ENCODE measurements at places on chromosomes 3 and 15.

DNA sequence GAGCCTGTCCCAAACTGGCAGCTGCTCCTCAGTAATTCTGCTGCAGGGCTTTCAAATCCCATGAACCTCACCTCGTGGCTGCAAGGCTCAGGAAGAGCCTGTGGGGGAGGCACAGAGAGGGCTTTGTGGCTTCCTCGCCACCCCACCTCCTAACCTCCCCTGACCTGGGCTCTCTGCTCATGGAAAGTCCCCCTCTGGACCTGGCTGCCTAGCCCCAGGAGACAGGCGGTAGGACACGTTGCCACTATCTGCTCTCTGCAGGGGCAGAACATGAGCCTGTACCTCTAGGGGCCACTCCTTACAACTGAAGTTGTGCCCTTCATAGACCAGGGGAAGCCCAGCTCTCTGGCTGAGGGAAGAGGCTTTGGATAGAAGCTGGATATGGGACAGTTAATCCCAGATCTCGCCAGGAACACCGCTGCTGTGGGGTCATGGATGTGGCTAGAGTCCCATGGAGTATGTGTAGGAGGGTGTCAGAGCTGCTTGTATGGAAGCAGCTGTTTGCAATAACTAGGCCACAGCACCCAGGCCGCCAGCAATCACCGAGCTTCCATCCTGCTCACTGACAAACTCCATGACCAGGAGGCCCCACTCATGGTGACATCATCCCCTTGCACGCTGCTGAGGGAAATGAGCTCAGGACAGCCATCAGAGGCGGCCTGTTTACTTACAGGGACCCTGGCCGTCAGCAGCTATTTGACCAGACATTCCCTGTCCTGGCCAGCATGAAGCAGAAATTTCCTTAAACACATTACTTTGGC lies 34.0 kb upstream of the CILP start:
- DNase-seq = no peak

GRCh38 chr3:135412475-135412874 lies 553.1 kb upstream of the PPP2R3A start:
- DNase-seq = no peak

GRCh38 chr3:181956122-181956521 lies 244.4 kb downstream of the SOX2 start:
- no peak for DNase-seq

GRCh38 chr3:138206196-138206595 lies 19.1 kb downstream of the ARMC8 start:
- DNase-seq = no peak

DNA sequence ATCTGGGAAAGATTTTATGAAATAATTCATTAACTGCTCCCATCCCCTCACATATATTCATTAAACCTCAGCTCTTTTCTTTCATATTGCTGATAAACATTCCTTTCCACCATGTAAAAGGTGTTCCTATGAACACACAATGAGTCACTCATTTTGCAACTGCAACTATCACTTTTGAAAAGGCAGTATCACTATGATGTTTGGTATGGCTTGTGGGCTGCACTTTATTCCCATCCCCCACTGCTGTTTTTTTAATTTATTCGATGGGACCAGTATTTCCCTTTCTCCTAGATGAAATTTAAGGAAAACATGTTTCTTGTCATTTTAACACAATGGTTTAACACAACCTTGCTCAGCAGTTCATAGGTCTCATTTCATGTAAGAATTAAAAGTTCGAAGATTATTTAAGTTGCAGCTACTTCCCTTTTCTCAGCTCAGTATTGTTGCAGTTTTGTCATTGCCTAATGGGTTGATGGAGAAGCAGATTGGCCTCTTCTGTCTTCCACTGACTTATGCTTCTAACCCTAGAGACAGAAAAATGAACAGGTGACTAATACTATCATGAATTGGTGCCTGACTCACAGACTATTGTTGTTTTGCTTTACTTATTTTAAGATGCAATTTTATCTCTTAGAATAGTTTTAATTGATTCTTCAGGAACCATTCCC lies 280.3 kb downstream of the ZPLD1 start:
- DNase-seq = peak; percentile 40

DNA sequence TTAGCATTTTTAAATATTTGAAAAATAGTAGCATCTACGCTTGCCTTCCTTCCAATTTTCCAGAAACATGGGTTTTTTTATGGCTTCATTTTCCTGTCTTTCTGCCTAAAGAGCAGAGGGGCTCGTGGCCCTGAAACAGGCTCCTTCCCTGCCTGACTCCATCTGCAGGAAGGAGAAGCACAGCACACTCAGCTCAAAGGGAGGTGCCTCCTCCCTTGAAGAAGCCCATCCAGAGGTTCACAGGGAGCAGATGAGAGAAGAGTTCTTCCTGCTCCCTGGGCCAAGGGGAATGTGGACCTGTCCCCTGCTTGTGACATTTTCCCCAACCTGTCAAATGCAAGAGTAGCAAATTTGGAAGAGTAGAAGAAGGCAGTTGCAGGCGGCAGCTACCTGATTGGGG lies 55.8 kb downstream of the BBX start:
- peak; percentile 12 for DNase-seq

GRCh38 chr3:73437828-73438227 lies 186.9 kb downstream of the PDZRN3 start:
- DNase-seq = no peak
